Right forelimb (tissue), 1 donor: ENCODE measurements at places on chromosomes 1 and 21.
A peak's percentile ranks its signal among the peaks of the same experiment; 100 is the strongest.

- DNase-seq: no peak
Observed at GRCh38 chr21:46409641-46410406, 48.9 kb upstream of the DIP2A start.

DNA sequence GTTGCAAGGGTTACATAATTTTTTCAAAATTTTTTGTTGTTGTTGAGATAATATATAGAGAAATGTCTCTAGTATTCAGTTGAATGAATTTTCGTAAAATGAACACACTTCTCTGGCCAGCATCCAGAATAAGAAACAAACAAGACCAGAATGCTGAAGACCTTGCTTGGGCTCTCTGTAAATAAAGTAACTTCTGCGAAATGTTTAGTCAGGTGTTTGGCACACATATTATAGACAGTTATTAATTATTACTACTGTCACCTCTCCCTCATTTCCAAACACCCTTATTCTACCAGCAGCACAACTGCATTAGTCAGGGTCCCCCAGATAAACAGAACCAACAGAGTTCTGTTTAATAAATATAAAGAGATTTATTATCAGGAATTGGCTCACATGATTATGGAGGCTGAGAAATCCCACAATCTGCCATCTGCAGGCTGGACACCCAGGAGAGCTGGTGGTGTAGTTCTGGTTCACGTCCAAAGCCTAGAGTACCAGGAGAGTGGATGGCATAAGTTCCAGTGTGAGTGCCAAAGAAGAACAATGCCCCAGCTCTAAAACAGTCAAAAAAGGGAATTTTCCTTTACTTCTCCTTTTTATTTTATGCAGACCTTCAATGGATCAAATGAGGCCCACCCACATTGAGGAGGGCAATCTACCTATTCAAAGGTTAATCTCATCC, 44.1 kb upstream of the KCND3 start:
- no peak for DNase-seq

GRCh38 chr21:42593007-42593814, 60.2 kb upstream of the PDE9A start:
- peak; percentile 87 for DNase-seq

DNA sequence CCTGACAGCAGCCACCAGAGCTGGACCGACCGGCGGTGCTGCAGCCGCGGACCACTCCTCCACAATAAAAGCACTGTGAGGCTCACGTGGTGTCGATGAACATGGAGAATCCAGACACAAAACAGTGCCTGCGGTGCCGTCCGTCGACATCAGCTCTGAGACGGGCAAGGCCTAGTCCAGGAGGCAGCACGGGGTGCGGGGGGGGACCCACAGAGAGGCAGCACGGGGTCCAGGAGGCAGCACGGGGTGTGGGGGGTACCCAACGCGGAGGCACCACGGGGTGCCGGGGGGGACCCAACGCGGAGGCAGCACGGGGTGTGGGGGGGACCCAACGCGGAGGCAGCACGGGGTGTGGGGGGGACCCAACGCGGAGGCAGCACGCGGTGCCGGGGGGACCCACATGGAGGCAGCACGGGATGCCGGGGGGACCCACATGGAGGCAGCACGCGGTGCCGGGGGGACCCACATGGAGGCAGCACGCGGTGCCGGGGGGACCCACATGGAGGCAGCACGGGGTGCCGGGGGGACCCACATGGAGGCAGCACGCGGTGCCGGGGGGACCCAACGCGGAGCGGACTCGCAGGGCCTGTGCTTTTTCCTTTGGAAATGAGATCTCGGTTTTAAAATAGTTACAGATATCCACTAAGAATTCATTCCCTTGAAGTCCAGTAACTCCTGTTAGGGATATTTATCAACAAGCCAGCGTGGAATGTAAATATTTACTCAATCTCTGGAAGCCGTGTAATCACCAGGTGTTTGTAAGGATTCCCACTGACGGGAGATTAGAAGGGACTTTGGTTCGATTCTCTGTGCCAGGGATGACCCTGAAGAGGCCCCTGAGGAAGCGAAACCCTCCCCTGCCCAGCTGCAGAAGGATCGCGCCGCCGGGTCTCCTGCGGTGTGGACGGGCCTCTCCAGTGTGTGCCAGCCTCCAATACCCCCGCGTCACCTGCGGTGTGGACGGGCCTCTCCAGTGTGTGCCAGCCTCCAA, 52.1 kb downstream of the COL6A1 start:
- no peak for DNase-seq

DNA sequence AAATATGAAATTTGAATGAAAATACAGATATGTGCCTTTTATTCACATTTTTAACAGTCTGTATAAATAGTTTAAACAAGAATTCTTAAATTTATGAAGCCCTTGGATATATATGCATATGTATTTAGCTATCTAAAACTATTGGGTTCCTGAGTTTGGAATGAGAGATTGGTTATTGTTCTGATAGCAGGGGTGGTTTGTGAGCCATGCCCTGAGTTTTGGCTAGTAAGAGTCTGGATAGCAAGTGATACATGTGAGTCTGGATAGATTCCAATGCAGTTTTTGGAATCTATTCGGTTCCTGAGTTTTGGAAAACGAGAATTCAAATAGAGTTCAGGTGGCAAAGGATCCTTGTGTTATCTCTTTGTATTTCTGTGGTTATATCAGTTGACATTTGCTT, 2.8 kb downstream of the MAN1A2 start:
- DNase-seq: no peak

DNA sequence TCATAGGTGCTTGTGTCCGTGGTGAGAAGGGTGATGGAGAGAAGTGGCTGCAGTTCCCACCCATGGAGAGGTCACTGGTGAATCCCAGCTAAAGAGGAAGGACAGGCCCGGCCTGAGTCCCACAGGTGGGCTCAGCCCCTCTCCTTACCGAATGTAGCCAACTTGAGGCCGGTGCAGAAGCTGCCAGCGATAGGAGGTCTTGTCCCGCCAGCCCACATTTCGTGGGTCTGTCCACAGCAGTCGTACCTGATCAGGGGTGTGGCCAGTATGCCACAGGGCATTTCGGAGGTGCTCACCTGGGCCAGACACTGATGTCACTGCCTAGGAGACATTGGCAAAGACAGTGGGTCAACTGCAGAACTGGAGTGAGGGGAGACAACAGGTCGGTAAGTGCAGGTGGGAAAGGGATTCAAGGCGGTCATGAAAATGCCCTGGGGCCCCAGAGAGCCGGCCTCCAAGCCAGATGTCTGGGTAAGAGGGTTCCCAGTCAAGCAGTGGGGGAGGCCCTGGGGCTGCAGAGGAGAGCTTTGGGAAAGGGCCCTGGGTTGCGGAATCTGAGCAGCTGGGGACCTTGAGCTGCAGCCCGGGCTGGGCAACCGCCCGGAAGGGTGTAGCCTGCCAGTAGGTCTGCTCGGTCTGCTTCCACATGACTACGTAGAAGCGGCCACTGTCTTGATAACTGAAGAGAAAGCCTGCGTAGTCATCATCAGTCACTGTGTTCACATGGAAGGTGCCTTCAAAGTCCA, 10.6 kb downstream of the THBS3 start:
- DNase-seq: no peak

GRCh38 chr1:152013664-152014237, 20.1 kb upstream of the S100A10 start:
- no peak for DNase-seq

DNA sequence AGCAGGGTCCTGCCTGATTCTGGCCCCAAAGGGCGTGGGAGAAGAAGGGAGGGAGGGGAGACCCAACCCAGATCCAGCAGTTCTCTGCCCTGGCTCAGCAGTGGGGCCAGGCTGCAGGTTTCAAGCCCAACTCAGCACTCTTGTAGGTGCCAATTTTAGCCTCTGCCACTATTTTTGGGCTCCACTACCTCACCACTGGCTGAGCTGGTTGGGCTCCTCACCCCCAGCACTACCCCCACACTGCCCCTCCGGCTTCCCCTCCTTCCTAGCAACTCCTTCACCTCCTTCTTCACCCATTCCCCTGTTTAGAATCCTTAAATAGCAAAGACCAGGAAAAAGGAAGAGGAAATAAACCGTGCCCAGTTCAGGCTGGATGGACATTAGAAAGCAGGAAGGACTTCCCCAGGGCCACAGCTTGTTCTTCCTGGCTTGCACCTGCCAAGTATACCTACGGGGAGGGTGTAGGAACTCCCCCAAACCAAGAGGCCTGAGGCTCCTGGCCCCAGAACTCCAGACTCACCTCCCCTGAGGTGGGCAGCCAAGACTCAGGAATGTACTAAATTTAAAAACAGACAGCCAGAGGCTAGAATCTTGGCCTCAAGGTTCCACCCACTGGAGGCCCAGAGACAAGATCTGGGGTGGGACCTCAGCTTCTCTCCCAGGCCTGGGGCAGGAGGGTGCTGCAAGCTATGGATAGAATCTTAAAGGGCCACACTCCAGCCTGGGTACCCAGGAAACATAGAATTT, 1.4 kb upstream of the ARHGEF2 start:
- no peak for DNase-seq

DNA sequence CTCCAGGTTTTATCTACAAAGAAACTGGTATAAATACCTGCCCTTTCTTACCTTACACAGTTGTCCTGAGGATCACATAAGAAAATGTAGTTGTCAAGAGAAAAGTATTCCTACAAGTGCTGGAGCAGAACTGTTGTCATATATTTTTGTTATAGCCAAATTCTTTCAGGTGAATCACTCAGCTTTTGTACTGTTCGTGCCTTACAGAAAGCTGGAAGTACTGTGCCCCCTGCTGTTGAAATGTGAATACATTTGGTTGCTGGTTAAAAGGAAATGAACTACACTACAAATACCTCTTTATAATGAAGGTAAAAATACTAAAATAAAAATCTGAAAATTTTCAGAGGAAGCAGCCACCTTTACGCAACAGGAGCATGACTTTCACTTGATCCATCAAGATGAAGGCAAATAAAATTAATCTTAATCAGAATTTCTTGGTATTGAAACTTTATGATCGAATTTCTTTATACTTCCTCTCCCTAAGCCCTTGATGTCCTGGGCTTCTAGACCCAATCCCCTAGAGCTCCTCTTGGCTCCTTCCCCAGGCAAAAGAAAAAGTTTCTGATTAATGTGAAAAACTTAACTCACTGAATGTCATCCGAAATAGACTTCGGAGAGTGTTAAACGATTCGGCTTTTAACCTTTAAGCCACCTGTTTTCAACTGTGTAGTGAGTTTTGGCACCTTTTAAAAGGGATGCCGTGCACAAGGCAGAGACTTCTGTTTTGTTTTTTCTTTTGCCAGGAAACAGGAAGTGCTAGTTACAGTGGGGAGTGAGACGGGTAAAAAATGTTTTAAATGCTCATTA, 12.5 kb downstream of the CHML start:
- no peak for DNase-seq

GRCh38 chr1:68377098-68377497, 72.7 kb downstream of the RPE65 start:
- no peak for DNase-seq

DNA sequence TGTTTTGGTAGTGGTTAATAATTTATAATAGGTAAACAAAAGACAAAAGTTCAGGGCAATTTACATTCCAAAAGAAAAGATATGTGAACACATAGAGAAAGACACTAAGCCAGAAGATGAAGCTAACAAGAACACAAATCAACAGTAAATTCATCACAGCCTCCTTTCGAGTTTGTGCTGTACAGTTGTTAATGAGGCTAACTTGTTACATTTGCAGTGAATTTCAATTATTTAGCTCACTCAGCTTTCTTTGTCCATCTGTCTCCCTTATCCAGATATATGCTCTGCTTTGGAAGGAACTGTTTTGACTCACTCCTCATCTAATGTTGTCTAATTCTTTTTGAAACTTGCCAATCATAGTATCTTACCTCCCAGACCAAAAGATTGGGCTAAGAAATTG, 423.3 kb upstream of the OLFM3 start:
- no peak for DNase-seq

DNA sequence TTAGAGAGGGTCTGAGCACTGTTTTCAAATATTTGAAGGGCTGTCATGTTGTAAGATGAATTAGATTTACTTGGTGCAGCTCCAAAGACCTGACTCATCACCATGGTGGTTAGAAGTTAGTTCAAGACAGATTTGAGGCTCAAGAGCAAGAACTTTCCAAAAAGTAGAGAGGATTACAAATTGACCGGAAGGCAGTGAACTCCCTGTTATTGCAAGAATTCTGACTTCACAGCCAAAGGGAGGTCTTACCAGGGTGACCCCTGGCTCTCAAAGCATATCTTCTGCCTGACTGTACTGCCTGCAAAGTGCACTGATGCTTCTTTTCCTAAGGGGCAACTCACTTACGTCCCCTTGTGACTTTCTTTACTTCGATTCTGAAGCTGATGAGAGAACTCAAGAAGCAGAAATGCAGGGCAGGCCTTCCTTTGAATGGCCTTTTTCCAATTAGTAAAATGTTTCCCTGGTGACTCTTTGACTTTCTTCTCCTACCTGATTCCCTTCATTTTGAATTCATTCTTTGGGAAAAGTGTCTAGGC, 86.4 kb downstream of the NAV1 start:
- DNase-seq: no peak

GRCh38 chr1:198125995-198126735, 30.6 kb upstream of the NEK7 start:
- no peak for DNase-seq

DNA sequence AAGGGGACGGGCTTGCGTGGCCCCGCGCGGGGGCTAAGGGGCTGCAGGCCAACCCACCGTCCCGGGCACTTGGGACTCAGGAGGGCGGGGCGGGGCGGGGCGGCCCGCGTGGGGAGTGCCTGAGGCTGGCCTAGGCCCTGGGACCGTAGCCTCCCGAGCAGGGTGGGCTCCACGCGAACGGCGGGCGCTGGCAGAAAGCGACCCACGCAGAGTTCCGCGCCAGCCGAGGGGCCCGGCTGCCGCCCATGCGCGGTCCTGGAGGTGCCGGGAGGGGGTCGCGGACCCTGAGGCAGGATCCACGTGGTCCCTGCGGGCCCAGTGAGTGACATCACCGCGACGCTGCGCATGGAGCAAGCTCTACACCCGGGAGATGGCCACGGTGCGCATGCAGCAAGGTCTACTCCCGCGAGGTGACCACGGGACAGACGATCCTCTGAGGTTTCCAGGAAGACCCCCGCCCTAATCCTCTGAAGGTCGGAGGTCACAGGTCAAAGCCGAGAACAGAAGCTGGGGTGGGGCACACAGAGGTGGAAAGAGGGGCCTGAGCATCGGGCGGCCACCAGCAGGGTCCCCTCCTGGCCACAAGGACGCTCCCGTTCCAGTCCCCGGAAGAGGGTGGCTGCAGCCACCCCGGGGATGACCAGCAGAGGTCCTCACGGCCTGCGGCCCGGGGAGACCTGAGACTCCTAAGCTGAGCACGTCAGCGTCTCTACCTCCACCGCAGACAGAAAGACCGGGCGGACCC, 13.5 kb upstream of the SLC19A1 start:
- DNase-seq: peak; percentile 86

- no peak for DNase-seq
Observed at GRCh38 chr1:24540906-24541710, 14.8 kb upstream of the NCMAP start.

- peak; percentile 37 for DNase-seq
Observed at GRCh38 chr1:227889047-227889862, 58.5 kb downstream of the WNT9A start.

GRCh38 chr1:39499668-39500067, 8.2 kb downstream of the BMP8A start:
- DNase-seq: no peak

DNA sequence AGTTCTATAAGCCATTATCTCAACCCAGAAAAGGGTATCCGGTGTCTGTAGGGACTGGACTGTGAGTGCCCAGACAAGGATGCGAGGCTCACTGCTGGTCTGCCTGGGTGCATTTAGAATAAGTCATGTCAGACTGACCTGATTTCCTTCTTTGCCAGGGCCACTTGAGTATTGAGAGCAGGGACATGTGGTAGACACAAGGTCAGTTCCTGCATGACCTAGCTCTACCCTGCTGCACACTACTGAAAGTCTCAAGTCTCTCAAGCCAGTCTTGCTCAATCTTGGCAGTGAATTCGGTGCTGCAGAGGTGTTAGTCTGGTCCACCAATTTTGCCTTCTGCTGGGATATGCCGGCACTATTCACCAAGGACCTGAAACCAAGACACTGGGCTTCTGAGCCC, 180.1 kb downstream of the C1orf94 start:
- DNase-seq: no peak

GRCh38 chr1:42922687-42923366, 35.8 kb downstream of the SLC2A1 start:
- DNase-seq: no peak
